ENCODE measurements at places on chromosomes 1 and 21.

DNA sequence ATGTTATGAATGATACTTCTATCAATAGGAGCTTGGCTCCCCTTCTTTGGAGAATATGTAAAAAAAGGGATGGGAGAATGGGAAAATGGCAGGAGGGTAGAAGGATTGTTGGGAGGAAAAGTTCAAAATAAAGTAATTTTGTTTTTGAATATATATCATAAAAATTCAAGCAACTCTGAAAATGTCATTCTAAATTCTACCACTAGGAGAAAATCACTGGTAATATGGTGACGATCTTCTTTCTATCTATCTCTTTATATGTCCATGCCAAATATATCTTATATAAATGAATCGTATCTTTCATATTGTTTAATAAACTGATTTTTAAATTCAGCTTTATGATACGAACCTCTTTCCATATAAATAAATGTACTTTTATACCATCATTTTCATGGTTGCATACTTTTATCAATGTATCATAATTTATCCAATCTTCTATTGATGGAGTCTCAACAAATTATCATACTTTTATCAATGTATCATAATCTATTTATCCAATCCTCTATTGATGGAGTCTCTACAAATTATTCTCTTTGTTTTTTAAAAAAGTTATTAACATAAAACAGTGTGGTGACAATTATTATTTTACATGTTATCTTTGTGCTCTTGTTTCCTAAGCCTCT, 73.7 kb upstream of the MARK1 start:
- DNase-seq, result no peak

DNA sequence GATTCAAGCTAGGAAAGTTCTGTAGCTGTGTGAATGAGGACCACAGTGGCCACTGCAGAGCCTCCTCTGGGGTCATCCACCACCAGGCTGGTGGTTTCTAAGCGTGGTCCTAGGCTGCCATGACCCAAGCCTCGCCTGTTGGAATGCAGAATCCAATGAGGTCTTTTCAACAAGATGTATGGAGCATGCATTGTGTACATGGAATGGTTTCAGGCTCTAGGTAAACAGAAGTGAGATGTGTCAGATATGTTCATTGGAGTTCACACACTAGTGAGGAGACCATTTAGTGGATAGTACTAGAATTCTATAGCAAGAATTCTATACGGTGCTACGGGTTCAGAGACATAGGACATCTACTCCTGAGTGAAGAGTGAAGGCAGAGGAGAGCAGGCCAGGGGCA, 10.7 kb downstream of the RNU5D-1 start:
- DNase-seq, result no peak

GRCh38 chr1:205183676-205184335, 27.7 kb downstream of the DSTYK start:
- no peak for DNase-seq

DNA sequence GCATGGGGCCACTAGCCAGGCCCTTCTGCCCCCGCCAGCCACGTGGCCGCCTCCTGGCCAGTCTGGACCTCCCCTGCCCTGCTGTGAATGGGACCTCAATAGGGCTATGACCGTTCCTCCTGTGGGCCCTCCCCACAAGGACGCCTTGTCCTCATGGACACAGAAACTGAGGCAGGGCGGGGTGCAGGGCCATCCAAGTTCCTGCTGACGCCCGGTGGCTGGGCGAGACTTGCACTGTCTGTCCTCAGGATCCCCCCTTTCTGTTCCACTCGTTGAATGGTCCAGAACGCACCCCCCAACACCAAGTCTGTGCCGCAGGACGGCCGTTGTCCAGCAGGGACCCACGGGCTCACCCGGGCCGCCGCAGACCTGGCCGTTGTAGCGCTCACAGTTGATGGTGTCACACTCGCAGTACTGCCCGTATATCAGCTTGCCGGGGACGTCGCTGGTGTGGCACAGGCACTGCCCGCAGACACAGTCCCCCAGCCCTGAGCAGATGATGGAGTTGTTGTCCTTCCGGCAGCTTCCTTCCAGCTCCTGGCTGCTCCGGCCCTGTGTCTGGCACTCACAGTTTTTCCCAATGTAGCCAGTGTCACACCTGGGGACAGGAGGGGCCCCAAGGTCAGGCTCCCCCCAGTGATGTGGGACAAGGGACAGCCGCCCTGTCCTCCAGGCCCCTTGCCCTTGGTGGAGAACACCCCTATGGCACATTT, 16.3 kb upstream of the PTTG1IP start:
- no peak for DNase-seq

DNA sequence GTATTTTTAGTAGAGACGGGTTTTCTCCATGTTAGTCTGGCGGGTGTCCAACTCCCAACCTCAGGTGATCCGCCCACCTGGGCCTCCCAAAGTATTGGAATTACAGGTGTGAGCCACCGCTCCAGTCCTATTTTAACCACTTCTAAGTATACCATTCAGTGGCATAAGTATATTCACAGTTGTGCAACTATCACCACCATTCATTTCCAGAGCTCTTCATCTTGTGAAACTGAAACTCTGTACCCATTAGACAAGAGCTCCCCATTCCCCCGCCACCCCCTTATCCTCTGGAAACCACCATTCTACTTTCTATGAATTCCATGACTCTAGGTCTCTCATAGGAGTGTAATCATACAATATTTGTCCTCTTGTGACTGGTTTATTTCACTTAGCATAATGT, 40.2 kb upstream of the CAMTA1 start:
- DNase-seq, result no peak

GRCh38 chr1:60502506-60502905, 428.9 kb upstream of the C1orf87 start:
- DNase-seq, result no peak

DNA sequence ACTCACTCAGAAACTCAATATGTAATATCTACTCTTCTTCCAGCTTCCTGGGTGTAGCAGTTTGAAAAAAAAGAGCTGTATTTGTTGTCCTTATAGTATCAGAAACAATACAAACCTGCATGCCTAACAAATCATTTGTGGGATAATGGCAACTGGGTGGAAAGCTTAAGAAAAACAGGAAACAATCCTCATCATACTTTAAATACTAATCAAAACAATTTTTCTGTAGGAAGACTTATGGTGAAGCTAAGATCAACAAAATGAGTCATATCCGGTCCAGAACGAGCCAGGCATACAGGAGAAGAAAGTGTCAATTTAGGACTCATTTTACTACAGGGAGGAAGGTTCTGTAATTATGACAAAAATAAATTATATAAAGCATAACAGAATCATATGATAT, 181.8 kb upstream of the ADGRL4 start:
- no peak for DNase-seq

DNA sequence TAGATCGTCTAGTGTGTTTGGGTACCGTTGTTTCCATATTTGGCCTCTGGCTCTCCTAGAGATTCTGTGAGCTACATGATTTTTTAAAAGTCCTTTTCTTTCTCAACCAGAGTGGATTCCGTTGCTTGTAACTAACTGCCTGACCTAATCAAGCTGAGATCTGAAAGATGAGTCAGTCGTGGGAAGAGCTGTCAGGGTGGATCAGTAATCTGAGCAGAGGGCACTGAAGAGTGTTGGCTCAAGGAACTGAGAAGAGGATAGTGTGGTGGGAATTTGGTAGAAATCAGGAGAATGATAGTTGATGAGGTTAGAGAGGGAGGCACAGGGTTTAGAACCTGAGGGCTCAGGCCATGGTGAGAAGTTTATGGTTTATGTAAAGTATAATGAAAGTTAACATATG, 52.2 kb downstream of the TRAF5 start:
- no peak for DNase-seq

DNA sequence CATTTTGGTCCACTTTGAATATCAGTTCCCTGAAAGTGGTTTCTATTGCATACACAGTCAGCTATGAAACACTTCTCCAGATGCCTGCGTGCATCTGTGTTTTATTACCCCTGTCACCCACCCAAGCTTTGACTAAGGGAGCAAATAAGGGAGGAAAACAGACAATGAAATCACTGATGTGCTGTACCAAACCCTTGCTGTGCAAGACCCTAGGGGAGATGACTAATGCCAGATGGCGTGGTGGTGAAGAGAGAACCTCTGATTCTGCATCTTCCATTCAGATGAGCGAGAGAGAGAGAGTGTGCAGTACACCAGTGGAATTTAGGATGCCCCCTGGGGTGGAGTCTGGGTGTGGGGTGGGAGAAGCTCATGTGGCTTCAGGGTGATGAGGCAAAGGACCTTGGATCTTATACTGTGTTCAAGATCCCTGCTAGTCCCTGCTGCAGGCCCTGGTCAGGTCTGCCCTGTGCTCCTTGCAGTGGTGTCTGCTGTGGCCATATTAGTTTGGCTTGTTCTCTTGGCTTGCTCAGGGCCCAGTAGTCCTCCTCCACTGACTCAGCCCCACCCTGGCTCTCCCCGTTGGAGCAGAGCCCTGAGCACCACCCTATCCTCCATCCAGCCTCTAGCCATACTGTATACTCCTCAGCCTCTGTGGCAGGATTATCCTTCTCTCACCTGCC, 18.5 kb downstream of the CLCA1 start:
- no peak for DNase-seq

GRCh38 chr1:41361495-41362356, 492 bp downstream of the FOXO6 start:
- peak; percentile 43 for DNase-seq

DNA sequence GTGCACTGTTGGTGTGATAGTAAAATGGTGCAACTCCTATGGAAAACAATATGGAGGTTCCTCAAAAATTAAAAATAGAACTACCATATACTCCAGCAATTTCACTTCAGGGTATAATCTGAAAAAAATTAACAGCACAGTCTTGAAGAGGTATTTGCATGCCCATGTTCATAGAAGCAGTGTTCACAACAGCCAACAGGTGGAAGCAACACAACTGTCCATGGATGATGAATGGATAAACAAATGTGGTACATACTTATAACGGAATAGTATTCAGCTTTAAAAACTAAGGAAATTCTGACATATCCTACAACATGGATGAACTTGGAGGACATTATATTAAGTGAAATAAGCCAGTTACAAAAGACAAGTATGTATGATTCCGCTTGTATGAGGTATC, 8.2 kb downstream of the TTLL7 start:
- no peak for DNase-seq

DNA sequence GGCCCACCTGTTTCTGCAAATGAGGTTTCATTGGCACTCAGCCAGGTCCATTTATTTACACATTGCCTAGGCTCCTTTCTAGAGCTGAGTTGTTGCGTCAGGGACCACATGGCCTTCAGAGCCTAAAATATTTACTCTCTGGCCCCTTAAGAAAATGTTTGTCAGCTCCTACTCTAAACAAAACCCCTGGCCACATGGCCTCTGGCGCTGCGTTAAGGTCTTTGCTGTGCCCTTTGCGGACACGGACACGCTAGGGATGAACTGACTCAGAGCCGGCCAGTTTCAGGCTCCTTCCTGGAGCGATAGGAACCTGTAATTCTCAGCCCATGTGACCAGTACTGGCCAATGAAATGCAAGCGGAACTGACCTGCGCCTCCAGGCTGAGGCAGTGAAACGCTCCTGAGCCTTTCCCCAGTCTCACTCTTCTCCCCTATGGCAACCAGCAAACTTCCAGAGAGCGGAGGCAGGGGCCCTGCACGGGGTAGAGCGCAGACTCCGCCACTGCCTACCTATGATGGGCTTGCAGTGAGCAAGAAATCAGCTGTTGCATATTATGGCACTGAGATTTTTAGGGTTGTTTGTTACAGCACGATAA, 160.3 kb downstream of the ETS2 start:
- DNase-seq, result peak; percentile 75

DNA sequence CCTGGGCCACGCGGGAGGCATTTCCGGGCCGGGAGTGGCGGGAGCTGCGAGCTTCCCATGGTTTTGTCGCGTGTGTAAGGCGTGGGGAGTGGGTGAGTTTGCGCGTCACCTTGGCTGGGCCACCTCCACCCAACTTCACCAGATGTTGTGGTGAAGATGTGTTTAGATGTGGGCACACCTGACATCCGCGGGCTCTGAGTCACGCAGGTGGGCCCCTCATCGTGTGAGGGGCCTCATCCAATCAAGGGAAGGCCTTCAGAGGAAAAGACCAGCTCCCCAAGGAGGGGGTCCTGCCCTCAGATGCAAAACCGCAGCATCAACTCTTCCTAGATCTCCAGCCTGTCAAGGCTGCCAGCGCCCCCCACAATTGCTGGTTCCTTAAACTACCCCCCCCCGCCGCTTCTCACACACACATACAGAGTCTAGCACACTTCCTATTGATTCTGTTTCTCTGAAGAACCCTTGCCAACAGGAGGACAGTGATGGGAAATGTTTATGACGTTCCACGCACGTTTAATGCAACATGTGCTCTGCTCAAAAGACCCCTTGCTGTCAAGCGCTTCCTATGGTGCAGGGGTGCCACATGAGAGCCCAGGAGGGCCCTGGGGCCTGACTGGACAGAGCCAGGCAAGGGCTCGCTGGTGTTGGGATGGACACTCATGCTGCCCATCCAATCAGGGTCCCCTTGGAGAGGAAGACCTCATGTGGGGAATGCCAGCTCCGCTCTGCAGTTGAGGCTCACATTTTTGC, 11.9 kb downstream of the ACTRT2 start:
- no peak for DNase-seq

GRCh38 chr1:193700710-193701355, 514.4 kb upstream of the B3GALT2 start:
- DNase-seq, result no peak
